ENCODE measurements at places on chromosomes 5 and 9. TPM values are rescaled to one million over a fixed set of nuclear protein-coding genes. Genes with fewer than 3 reads are reported as not detected.

Gene CCDC69
- total RNA-seq, result 5.3 TPM

DNA sequence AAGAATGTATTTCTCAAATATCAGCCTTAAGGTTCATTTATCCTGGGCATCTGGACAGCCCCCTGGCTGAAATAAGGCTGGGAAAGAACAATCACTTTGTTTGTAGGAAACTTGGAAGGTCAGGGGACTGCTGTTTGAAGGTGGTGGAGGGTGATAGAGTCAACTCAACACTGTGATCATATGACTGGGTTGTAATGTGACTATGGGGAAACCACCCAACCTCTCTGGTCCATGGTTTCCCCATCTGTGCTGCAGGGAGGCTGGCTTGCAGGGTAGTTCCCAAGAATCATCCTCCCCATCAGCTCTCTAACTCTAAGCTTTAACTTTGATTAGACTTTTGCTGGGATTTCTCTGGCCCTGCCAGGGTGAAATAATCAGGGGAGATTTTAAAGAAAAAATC lies 10.0 kb downstream of the INSYN2B start:
- H3K4me3 ChIP-seq, result no peak overlapping the region
- no peaks in the 10 kb centered on the region for H3K4me1 ChIP-seq
- H3K27ac ChIP-seq, result no peak overlapping the region

- DNase-seq, result no peak
- H3K4me1 ChIP-seq, result no peaks in the 10 kb centered on the region
- H3K36me3 ChIP-seq, result no peaks in the 10 kb centered on the region
- H3K4me3 ChIP-seq, result no peak overlapping the region
Measured at GRCh38 chr5:165242646-165243045, 1737.2 kb downstream of the MAT2B start.

- no peak for DNase-seq
- no peak overlapping the region for H3K4me3 ChIP-seq
- no peak overlapping the region for H3K27ac ChIP-seq
- H3K36me3 ChIP-seq, result no peaks in the 10 kb centered on the region
Measured at GRCh38 chr5:117893211-117893610, 1095.1 kb downstream of the DTWD2 start.

DNA sequence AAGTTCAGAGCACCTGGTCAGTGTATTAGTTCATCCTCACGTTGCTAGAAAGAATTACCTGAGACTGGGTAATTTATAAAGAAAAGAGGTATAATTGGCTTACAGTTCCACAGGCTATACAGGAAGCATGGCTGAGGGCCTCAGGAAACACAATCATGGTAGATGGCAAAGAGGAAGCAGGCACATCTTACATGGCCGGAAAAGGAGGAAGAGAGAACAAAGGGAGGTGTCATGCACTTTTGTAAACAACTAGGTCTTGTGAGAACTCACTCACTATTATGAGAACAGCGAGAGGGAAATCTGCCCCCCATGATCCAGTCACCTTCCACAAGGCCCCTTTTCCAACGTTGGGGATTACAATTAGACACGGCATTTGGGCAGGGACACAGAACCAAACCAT lies 28.8 kb upstream of the CAVIN4 start:
- H3K27me3 ChIP-seq, result no peaks in the 10 kb centered on the region
- H3K27ac ChIP-seq, result no peak overlapping the region
- no peak for DNase-seq
- H3K36me3 ChIP-seq, result peaks cover 48% of the 10 kb centered on the region
- no peak overlapping the region for H3K4me3 ChIP-seq

DNA sequence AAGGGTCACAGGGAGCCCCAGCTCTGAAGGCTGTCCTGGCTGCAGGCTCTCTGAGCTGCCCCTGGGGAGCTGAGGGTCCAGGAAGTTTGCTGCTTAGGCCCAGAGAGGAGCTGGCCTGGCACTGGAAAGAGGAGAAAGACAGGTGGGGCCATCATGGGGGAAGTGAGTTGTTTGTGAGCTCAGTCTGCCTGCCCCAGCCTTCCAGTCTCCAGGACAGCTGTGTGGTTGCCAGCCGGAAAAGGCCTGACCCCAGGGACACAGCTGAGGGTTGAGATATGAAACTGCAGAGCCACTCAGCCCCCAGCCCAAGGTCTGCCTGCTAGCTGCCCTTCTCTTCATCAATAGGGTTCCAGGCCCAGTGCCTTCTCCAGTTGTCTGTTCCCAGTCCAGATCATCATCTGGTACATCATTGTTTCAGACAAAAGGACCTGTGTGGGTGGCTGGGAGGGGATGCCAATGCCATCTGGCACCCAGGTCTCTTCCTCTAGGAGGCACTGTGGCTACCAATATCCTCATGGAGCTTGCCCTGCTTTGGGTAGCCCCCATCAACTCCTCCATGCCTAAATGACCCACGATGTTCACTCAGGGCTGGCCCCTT lies 4.3 kb upstream of the DDX41 start:
- DNase-seq, result no peak
- no peaks in the 10 kb centered on the region for H3K4me1 ChIP-seq
- no peak overlapping the region for H3K27ac ChIP-seq
- no peaks in the 10 kb centered on the region for H3K27me3 ChIP-seq
- H3K4me3 ChIP-seq, result no peak overlapping the region

Gene OR1J4
- total RNA-seq, result not detected

GRCh38 chr5:170190436-170191134 lies 42.2 kb upstream of the C5orf58 start:
- H3K4me3 ChIP-seq, result no peak overlapping the region
- H3K4me1 ChIP-seq, result no peaks in the 10 kb centered on the region
- no peak overlapping the region for H3K27ac ChIP-seq
- no peak for DNase-seq
- no peaks in the 10 kb centered on the region for H3K36me3 ChIP-seq

DNA sequence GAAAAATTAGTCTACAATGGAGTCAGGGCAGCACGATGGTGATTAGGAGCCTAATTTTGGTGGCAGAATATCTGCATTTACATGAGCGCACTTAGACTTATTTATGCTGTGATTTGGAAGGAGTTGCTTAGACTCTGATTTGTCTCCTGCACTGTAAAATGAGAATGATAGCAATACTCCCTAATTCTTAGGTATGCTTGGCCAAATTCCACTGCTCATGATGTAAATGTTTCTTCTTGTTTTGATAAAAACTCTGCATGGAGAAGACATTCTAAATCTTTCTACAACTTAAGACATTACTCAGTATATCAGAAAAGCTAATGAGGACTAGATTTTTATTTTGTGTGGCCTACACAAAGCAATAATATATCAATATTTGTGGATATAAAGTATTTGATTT lies 205.4 kb downstream of the CDH18 start:
- H3K4me1 ChIP-seq, result no peaks in the 10 kb centered on the region
- no peak overlapping the region for H3K4me3 ChIP-seq
- no peak for DNase-seq
- no peaks in the 10 kb centered on the region for H3K36me3 ChIP-seq
- no peak overlapping the region for H3K27ac ChIP-seq

Gene LRRC70
- 0.55 TPM for total RNA-seq

DNA sequence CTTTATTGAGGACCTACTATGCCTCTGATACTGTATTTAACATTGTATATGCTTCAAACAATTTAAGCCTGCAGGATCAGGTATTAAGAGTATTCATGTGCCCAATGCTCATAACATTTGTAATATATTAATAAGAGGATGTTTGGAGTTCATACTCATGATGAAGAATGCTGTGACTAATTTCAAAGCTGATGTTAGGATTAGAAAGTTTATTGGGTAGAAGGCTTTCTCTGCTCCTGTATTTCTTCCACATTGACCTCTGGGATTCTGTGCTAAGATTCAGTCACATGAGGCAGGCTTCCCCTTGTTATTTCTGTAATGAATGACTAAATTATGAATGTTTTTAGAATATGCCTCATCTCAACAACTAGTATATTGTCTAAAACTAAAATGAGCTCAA lies 456.4 kb downstream of the NFIB start:
- H3K4me3 ChIP-seq, result no peak overlapping the region
- H3K27ac ChIP-seq, result no peak overlapping the region
- no peaks in the 10 kb centered on the region for H3K36me3 ChIP-seq

- DNase-seq, result peak; percentile 30
- H3K27ac ChIP-seq, result no peak overlapping the region
- no peak overlapping the region for H3K4me3 ChIP-seq
- H3K36me3 ChIP-seq, result no peaks in the 10 kb centered on the region
- H3K4me1 ChIP-seq, result 0 out of 2 replicates have a peak, but pooled peaks cover 4% of the 10 kb centered on the region
Measured at GRCh38 chr9:71383308-71383940, 262.0 kb upstream of the TRPM3 start.

GRCh38 chr9:128702445-128702948 lies at the start of gene PKN3:
TSS of gene PKN3 (plus strand) at chr9:128702503. CDS start at chr9:128702916, 413 bp downstream.
- H3K4me3 ChIP-seq, result peak within 1 kb of the TSS; percentile 88
- DNase-seq, result peak; percentile 95
- no peaks in the 10 kb centered on the region for H3K4me1 ChIP-seq
- no peaks in the 10 kb centered on the region for H3K27me3 ChIP-seq

DNA sequence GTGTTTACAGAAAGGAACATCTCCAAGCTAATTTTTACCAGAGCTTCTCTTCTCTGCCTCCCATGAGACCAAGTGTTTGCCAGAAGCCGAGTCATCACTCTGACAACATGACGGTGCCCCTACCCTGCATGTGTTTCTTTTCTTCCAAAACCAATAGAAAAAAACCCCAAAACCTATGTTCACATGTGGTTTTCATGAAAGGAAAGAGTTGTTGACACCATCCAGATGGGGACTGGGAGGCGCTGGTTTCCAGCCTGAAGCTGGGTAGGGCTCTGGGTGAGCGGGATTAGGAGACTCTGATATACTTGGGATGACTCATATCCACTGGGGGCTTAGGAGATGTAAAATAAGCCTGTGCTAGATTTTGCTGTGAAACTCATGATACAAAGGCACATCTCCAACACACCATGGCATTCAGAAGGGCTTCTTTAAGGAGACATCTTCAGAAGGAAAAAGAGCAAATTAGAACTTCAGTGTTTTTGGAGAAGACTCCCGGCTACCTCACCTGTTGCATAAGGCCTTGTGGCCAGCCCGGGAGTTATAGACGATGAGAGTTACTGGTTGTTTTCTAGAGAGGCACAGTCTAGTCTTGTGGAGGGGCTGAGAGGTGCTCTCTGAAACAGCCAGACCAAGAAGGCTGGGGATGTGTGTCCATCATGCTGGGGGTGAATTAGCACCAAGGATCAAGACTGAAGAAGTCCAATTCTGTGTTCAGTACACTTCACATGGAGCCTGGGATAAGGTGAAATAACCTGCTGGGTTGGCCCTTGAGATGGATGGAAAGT lies 108.9 kb upstream of the LHFPL2 start:
- no peaks in the 10 kb centered on the region for H3K36me3 ChIP-seq
- DNase-seq, result no peak
- H3K4me1 ChIP-seq, result no peaks in the 10 kb centered on the region
- no peak overlapping the region for H3K27ac ChIP-seq

GRCh38 chr9:27367921-27368315 lies 71.0 kb upstream of the EQTN start:
- peaks cover 29% of the 10 kb centered on the region for H3K4me1 ChIP-seq
- no peak overlapping the region for H3K4me3 ChIP-seq
- DNase-seq, result no peak
- no peaks in the 10 kb centered on the region for H3K27me3 ChIP-seq
- no peak overlapping the region for H3K27ac ChIP-seq

- H3K27ac ChIP-seq, result no peak overlapping the region
- peaks cover 23% of the 10 kb centered on the region for H3K36me3 ChIP-seq
- H3K4me3 ChIP-seq, result no peak overlapping the region
Measured at GRCh38 chr9:99013550-99013949, 69.8 kb downstream of the COL15A1 start.

Gene TNFSF8
- not detected for total RNA-seq

GRCh38 chr9:32200896-32201295 lies 183.5 kb upstream of the ACO1 start:
- H3K27me3 ChIP-seq, result no peaks in the 10 kb centered on the region
- H3K27ac ChIP-seq, result no peak overlapping the region
- H3K4me3 ChIP-seq, result no peak overlapping the region
- H3K4me1 ChIP-seq, result no peaks in the 10 kb centered on the region

GRCh38 chr9:78035383-78035993 lies 3.9 kb upstream of the GNAQ start:
- H3K4me3 ChIP-seq, result no peak overlapping the region
- peaks cover 4% of the 10 kb centered on the region for H3K4me1 ChIP-seq
- no peaks in the 10 kb centered on the region for H3K36me3 ChIP-seq
- no peaks in the 10 kb centered on the region for H3K27me3 ChIP-seq
- H3K27ac ChIP-seq, result no peak overlapping the region

DNA sequence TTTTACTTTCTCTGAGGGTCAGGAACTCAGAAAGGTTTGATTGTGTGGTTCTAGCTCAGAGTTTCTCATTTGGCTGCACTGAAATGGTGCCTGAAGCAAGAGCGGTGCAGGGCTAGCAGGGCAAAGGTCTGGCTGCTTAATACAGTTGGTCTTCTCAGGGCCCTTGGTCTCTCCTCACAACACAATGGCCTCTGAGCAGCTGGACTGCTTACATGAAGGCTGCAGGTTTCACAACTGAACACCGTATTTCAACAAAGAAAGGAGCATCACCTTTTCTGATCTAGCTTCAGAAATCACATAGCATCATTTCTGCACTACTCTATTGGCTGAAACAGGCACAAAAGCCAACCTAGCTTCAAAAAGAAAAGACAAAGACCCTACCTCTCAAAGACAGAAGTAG lies 122.2 kb downstream of the MLLT3 start:
- no peak overlapping the region for H3K27ac ChIP-seq
- no peaks in the 10 kb centered on the region for H3K4me1 ChIP-seq
- no peak for DNase-seq
- H3K27me3 ChIP-seq, result no peaks in the 10 kb centered on the region

Gene DDX41
- 133 TPM for total RNA-seq
